ENCODE measurements at places on chromosomes 12 and 14.

DNA sequence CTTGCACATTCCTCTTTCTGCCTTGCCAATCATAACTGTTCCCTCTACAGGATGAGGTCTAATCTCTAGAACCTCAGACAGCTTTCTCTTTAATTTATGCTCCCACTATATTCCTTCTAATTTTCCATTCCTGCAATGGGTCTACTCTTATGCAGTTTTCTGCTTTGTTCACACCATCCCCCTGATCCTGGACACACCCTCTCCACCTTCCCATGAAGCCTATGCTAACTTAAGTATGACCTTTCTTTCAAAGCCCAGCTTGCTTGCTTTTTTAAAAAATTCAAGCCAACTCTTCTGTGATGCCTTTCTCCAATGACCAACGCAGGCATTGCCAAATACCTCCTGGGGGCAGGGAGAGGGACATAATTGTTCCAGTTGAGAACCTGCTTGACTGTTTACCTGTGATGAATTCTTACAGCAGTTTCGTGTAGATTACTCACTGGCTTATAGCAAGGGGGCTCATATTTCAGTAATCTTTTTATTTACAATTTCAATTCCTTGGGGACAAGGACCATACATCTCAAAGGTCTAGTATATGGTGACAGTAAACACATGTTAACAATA, 7.8 kb downstream of the SLC38A1 start:
- DNase-seq: no peak

DNA sequence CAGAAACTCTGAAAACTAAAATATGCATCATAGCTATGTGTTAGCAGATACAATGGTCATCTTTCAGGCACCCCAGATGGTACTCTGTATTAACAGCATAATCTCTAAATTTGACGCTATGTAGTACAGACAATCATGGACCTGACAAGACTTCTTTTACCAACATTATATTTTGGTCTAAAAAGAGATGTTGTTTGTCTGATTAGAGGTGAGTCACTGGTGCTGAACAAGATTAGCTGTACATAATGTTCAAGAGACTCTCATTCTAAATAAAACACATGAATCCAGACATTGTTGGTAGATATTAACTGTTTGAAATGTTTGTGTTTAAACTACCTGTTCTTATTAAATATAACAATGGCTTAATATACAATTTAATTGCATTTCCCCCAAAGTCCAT, 146.4 kb upstream of the LMNTD1 start:
- DNase-seq: no peak

DNA sequence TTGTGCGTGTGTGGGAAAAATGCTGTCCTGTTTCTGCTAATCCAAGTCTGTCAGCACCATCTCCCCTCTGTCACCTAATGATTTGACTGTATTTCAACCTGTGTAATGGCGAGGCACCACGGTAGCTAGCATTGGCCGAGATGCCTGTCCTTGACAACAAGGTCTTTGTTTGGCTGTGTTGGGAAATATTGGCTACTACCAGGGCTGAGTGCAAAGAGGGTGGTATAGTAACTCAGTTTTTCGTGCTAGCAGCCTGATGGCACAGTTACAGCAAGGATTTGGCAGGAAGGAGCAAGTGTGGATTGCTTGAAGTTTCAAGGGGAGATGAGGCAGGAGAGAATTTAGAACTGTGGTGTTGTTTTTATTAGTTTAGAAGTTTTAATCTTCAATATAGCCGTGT, 440.3 kb upstream of the RGS6 start:
- DNase-seq: no peak

- no peak for DNase-seq
Measured at GRCh38 chr12:25495331-25496097, 57.6 kb downstream of the LMNTD1 start.
